ENCODE measurements at places on chromosomes 1 and 21.

DNA sequence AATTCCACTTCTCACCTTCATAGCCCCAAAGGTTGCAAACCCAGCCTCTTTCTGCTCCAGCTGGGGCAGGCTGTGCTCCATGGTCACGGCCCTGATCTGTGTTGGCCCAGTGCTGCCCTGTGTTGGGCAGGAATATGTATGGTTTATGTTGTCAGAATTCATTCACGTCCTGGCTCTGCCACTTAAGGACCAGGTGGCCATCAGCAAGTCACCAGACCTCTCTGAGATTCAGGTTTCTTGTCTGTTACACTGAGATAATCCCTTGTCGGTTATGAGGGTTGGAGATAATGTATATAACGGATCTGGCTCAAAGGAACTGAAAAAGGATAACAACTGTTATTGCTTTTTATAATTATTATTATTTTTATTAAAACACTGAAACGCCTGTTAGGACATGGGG is 39.1 kb upstream of the SELENON start:
- no peak for DNase-seq

DNA sequence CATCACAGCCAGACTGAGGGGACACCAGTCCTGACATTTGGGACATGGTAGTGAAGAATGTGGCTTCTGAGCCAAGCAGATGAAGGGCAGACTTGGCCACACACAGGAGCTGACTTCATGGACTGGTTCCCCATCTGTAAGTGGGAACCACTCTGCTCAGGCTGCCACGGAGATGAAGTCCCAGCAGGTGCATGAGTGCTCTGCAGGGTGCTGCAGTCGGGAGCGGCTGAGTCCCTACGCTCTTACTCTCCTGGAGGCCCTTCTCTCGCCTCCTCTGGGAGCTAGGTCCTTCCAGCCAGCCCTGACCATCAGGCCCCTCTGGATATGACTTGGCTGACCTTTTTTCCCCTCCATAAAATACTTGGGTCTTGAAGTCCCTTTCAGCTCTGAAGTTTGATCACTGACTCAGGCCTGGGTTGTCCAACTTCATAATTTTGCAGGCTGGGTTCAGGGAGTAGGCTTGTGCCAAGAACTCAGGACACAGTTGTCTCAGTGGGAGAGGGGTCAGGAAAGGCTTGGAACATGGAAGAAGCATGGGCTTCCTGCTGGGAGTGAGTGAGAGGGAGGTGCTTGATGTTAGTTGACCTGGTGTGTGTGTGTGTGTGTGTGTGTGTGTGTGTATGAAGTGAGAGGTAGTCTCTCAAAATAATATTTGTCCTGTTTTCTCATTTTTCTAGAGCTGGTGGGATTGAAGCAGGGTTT is 21.0 kb upstream of the EPS8L3 start:
- no peak for DNase-seq

GRCh38 chr1:5570931-5571330 is 421.3 kb downstream of the NPHP4 start:
- no peak for DNase-seq

- no peak for DNase-seq
Measured at GRCh38 chr1:204624631-204625216, 60.8 kb downstream of the LRRN2 start.

Data from stimulated activated CD4-positive, alpha-beta T cell treated with anti-CD3 and anti-CD28 coated beads, TNF-alpha, amount 100 ng/mL, for 4 hours (primary cell).